Fibroblast of lung (primary cell): ENCODE measurements at places on chromosomes 2 and 18. TPM values are rescaled to one million over a fixed set of nuclear protein-coding genes. Genes with fewer than 3 reads are reported as not detected.

GRCh38 chr2:106859498-106859897 lies 26.5 kb downstream of the ST6GAL2 start:
- no peak for DNase-seq

DNA sequence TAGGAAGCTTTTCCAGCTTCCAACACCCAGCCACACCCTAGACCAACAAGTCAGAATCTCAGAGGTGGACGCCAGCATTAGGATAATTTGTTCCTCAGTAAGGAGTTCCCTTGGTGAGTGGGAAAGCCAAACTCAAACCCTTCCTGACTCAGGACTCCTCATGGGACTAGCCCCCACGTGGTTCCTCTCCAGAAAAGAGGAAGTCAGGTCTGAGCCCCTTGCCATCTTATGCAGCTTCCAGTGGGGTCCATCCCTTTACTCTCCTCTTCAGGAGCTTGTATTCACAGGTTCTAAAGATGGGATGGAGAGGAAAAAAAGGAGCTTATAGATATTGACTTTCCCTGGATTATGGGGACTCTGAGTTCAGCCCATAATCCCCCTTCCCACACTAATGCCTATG lies 14.8 kb upstream of the NOTO start:
- DNase-seq: no peak

DNA sequence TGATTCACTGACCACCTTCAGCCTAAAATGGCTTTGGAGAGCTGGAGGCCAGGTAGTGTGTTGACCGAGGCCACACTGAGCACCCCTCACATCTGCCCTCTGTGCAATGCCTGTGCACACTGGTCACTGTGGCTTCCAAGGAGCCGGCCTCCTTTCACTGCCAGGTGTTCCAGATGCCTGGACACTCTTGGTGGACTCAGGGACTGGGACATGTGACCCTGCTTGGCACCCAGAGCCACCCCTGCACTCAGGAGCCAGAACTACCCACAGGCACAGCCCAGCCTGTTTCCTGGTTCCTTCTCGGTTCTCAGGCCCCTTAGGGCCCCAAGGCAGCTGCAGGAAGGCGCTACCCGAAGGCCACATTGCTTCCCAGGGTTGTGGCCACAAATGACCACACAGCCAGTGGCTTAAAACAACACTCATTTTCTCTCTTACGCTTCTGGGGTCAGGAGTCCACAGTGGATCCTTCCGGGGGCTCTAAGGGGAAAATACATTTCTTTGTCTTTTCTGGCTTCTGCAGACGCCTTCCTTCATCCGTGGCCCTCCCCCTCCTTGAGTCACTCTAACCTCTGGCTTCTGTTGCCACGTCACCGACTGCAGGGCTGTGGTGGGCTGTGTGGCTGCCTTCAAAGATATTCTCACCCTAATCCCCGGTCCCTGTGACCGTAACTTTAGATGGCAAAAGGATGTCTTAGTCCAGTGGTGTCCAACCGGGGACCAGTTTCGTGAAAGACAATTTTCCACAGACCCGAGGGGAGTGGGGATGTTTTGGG lies 78.6 kb downstream of the ASB1 start:
- no peak for DNase-seq

The GPR35 gene
- polyA plus RNA-seq: 0.09 TPM in 1 of 2 replicates, not detected in the other

DNA sequence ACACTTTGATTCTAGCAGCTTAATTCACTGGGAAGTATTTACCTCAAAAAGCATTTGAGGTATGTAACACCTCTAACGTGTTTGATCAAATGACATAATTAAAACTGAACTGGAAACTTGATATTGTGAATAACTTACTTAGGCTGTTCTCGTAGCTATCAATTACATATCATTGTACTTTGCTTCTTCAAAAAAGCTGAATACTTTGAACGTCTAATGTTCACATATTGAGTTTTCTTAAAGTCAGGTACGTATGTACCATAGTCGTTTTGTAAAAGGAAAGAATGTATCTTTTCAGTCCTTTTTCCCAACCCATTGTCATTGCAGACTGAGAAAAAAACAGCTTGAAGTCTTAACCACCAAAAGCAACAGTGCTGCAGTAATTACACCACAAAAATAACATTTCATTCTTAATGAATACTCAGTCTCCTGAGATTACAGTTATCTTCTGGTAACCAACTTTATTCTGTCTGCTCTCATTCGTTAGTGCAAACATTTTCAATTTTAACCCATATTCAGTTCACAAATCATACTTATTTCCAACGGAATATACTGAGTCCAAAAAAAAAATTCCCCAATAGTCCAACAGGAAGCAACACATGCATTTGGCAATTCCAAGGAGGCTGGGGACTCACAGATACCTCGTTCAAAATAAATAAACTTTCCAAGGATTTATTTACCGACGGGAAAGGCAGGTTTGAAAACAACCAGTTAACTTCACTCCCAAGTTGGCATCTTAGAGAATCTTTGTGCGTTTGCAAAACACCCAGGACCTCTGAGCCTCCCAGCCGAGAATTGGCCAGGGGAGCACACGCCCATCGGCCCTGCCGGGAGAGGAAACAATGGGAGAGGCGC lies 1.1 kb downstream of the CHN1 start:
- no peak for DNase-seq

DNA sequence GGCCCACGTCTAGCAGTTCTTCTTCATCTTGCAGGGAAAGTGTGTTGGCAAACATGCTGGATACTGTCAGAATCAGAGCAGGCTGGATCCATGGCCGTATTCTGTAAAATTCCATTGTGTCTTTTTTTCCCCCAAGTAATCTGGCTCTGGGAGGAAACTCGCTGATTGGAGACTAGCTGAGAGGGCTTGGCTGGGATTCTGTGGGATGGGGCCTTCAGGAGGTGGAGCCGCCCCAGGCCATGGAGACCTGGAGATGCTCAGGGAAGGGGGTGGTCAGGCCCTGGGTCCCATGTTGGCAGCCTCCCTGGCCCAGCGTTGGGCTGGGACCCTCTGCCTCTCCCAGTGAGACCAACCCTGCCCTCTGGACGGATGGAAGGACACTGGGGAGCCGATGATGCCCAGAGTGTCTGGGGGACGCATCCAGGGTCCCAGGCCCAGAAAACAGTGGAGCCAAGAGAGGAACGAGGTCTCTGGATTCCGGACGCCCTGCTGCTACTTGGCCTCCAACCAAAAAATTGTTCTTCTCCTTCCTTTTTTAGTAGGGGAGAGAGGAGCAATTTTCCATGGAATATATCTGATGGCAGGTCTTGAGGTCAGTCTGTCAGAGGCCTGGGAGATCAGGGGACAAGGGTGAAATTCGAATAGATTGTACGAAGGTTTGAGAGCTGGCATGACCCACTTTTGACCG lies 114.5 kb downstream of the AGAP1 start:
- DNase-seq: no peak
